Bladder microvascular endothelial cell (primary cell): ENCODE measurements at places on chromosomes 4 and X. TPM values are rescaled to one million over a fixed set of nuclear protein-coding genes. Genes with fewer than 3 reads are reported as not detected.

Gene ARHGAP36
- not detected in 2 replicates for total RNA-seq

Gene NDST4
- total RNA-seq, result not detected in 2 replicates

Gene DIPK2B
- total RNA-seq, result 64.9 and 118 TPM in 2 replicates

Gene ETDB
- not detected in 2 replicates for total RNA-seq

Gene SPANXA2
- not detected in 2 replicates for total RNA-seq

Gene EXOC1L
- total RNA-seq, result not detected in 2 replicates
